ENCODE measurements at places on chromosomes 12 and 14. TPM values are rescaled to one million over a fixed set of nuclear protein-coding genes. Genes with fewer than 3 reads are reported as not detected.

DNA sequence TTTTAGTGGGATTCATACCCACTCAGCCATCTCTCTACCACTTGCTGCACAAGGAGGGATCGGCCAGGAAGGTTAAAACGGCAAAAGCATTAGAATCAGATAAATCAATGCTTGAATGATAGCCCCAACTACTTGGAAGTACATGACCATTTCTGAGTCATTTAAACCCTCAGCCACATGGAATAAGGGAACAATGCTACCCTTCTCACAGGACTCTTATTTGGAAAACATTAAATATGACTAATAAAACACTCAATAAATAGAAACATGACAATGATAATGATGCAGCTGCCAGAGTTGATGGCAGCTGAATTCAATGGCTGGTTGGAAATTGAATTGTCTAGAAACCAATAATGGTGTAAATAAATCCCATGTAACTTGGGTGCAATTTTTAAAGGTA is 165.4 kb downstream of the FLRT2 start:
- H3K4me1 ChIP-seq: no peaks in the 10 kb centered on the region
- DNase-seq: no peak
- H3K36me3 ChIP-seq: no peaks in the 10 kb centered on the region
- no peak overlapping the region for H3K27ac ChIP-seq
- no peak overlapping the region for H3K4me3 ChIP-seq

Gene ATXN3
- 10.4 TPM for total RNA-seq

DNA sequence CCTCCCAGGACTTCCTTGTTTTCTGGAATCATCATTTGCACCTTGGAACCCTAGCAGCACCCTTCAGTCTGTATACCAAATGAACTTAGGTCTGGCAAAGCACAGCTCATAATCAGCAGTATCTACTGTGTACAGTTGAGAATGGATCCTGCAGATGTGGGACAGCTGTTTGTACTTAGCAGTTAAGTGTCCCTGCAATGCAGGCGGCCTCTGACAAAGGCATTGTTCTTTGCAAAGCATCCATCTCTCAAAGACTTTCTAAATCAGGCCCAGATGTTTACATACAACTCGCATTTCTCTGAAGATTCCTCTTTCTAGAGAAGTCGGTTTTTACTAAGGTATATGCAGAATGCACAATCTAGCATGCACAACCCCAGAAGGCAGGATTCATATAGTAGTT is 170.5 kb upstream of the RBM19 start:
- peaks cover 8% of the 10 kb centered on the region for H3K27me3 ChIP-seq
- H3K36me3 ChIP-seq: no peaks in the 10 kb centered on the region
- no peaks in the 10 kb centered on the region for H3K4me1 ChIP-seq
- DNase-seq: no peak
- H3K27ac ChIP-seq: no peak overlapping the region

Gene TAS2R13
- 0.13 TPM for total RNA-seq

DNA sequence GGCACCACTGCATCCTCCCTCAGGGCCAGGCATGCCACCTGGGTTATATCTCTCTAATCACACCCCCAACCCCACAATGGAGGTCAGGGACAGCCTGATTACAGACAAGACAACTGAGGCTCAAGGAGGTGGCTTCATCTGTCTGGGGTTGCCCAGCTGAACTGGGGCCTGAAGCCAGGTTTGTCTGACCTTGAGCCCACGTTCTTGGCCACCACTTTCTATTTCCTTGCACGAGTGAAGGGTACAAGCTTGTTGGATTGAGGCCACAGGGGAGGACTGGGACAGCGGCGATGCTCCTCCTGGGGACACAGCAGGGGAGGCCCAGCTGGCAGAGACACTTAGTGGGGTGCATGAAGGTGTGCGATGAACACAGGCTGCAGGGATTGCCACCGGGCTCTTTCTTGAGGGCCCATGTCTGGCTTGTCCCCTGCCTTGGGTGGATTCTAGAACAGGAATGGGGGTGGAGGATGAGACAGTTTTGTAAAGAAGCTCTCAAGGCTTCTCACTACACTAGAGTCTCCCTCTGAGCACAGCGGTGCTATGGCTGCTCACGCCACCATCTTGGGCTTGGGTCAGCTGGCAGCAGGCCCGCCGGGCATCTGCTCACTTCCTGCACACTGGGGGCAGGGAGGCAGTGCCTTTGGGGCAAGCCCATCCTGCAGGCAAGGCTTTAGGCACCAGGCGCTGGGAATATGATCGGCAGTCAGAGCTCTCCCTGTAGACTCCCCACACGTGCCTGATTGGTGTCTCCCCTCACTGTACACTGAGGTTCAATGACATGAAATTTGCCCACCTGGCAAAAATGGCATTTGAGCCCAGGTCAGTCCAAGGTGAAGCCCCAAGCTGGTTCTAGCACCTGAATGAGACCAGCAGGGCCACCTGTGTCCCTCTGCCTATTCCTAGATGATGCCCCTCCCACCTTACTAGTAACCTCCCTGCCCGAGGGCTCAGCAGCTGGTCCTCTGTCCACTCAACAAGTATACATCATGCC is 16.0 kb downstream of the RITA1 start:
- H3K4me3 ChIP-seq: no peak overlapping the region
- DNase-seq: no peak
- peaks cover 7% of the 10 kb centered on the region for H3K4me1 ChIP-seq
- no peak overlapping the region for H3K27ac ChIP-seq

- DNase-seq: no peak
- no peak overlapping the region for H3K4me3 ChIP-seq
- H3K27ac ChIP-seq: no peak overlapping the region
- H3K27me3 ChIP-seq: no peaks in the 10 kb centered on the region
- H3K4me1 ChIP-seq: no peaks in the 10 kb centered on the region
These were observed 51.3 kb upstream of the AMIGO2 start for GRCh38 chr12:47131011-47131410.

DNA sequence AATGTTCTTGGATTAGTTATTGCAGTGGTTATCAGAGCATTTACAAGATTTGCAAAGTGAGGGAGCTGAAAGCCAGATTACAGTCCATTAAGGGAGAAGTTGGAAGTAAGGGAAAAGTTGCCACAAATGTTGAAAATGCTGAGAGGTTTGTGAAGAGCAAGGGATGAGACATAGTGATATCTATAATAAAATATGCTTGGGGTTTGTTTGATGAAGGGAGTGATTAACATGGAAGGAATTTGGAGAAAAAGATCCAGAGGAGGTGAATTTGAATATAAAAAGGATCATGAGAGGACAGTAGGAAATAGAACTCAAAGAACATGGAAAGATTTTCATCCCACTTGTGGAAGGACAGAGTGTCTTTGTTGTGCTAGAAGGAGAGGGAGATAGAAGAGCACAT is 19.3 kb upstream of the CCER1 start:
- H3K27me3 ChIP-seq: no peaks in the 10 kb centered on the region
- H3K4me1 ChIP-seq: peaks cover 33% of the 10 kb centered on the region
- DNase-seq: no peak
- H3K27ac ChIP-seq: peak overlapping the region; percentile 36

- H3K4me3 ChIP-seq: no peak overlapping the region
- H3K27me3 ChIP-seq: no peaks in the 10 kb centered on the region
- peak; percentile 12 for DNase-seq
- peaks cover 16% of the 10 kb centered on the region for H3K4me1 ChIP-seq
- no peak overlapping the region for H3K27ac ChIP-seq
- peaks cover 46% of the 10 kb centered on the region for H3K36me3 ChIP-seq
These were observed 2.5 kb downstream of the KDM5A start for GRCh38 chr12:386651-387050.

Gene KRT6C
- not detected for total RNA-seq

DNA sequence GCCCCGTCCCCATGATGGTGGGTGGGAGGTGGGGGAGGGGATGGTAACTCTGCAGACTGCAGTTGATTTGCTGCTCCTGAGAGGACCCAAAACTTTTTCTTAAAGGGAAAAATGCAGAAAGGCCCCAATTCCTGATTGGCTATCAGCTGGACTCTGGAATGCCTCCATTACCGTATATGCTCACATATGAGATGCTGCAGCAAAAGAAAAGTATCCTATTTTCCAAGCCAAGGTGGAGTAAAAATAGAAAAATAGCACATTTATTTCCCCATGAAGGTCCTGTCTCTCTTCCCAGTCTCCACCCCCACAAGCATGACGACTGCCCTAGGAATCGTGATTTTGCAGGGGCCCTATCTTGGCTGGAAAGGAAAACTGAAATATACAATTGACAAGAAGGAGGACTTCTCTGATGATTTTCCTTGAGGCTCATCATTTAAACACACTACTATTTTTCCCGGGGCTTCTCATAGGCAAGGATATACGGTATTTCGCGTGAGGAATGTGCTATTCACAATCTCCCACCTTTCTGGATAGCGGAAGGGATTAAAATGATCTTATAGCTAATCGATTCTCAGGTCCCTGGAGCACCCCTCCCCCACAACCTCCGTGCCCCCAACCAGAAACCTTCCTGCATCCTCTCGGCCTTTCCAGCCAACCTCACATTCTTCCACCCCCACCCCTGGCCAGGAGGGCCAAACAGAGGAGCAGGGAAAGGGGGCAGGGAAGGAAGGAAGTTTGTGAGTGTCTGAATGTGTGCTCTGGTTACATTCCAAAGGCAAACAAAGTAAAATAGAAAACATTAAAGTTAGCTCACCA is 138.9 kb upstream of the CCND2 start:
- no peak overlapping the region for H3K4me3 ChIP-seq
- 0 out of 2 replicates have a peak, but pooled peaks cover 3% of the 10 kb centered on the region for H3K27me3 ChIP-seq
- no peaks in the 10 kb centered on the region for H3K36me3 ChIP-seq

Gene ADGRD1
- not detected for total RNA-seq

Gene WIF1
- total RNA-seq: not detected

Gene GPR65
- 2.2 TPM for total RNA-seq
